Activated CD4-positive, alpha-beta T cell treated with anti-CD3 and anti-CD28 coated beads, Interleukin-2, amount 50 U/mL, for 24 hours (primary cell): ENCODE measurements at places on chromosomes 3 and 15.

- no peak for DNase-seq
Measured at GRCh38 chr3:187293516-187294430, 2.2 kb upstream of the MASP1 start.

GRCh38 chr15:66178531-66178910 is 75.0 kb downstream of the MEGF11 start:
- no peak for DNase-seq

GRCh38 chr15:73395671-73396070 is 26.9 kb upstream of the HCN4 start:
- DNase-seq, result no peak

DNA sequence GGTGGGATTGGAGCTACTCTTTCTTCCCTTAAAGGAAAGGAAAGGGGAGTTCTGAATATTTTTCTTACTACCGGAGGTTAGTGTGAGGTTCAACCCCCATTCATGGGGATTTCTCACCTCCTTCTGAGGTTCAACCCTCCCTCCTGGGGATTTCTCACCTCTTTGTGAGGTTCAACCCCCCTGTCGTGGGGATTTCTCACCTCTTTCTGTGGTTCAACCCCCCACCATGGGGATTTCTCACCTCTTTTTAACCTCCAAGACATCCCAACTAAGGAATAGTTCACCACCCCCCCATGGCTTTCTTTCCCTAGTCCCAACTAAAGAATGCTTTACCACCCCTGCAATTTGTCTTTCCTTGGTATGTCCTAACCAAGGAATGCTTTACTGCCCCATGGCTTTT is 520.3 kb downstream of the EDEM1 start:
- DNase-seq, result no peak

DNA sequence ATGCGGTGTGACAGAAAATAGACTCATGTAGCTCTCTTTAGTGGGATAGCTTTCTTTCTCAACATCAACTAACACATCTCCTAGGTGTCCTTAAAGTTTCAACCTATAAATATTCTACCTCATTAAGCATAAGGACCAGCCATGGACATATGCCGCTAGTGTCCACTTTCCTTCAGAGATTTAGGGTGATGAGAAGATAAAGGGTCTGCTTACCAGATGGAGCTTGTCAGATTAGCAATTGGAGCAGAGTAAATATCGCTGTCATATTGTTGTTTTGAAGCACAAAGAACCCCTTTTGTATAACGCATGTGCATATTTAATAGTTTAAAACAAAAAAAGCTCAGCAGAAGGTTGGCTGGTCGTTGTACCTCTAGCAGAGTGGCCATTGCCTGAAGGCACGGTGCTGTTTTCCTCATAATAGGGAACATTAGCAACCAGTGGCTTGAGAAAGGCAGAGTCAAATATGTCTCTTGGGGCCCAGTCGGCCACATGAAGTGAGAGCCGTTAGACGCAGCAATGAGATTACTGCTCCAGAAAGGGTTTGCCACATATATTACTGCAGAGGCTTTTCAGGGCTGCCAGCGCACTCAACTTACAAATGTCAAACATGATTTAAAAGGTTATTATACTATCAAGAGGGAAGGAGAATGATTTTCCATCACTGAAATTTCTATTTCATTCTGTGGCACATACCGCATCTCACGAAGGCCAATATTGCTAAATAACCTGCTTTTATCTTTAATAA is 264.2 kb downstream of the ROBO2 start:
- DNase-seq, result no peak

DNA sequence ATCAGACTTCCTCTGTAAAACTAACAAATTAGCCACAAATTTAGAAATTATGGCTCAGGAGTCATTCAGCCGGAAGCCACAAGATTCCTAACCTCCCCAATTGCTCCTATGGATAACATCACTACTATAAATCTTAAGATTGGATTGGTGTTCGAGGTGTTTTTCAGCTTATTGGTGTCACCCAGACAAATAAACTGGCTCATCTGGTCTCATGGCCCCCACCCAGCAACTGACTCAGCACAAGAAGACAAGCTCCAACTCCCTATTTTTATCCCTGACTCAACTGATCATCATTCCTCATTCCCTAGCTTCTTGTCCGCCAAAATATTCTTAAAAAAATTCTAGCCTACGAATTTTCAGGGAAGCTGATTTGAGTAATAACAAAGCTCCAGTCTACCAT is 135.1 kb upstream of the STRIT1 start:
- no peak for DNase-seq

DNA sequence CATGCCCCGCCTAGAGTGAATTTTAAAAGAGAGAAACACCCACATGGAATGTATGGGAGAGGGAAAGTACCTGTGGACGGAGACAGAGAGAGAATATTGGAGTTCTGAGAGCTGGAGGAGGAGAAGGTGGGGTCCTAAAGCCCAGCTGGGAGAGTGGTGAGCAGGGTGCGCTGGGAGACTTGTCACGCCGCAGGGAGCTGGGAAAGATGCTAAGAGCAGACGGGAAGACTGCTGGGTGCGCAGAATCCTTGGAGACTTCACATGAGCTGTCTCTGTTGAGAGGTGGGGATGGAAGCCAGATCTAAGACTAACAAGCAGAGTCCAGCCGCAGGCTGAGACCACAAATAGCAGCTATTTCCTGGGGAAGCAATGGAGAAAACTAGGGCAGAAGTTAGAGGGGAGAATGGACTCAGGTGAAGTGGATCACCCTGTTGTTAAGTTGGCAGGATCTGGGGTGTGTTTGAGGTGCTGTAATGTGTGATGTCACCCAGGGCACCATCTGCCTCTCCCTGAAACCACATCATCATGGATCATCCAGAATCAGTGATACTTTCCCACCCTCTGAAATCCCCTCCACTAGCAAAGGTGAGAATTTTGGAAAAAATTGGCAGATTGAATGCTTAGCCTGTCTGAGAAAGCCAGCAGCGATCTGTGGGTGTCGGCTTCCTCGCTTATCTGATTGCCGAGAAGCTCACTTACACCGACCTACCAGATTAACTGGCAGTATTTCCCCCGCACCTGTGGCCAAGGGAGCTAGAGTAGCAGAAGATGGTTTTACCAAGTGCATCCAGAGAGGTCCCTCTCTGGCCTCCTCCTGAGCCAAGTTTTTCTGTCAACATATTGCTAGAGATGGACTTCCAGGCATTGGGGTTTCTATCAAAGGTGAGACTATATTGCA is 174.8 kb upstream of the BHLHE40 start:
- no peak for DNase-seq

DNA sequence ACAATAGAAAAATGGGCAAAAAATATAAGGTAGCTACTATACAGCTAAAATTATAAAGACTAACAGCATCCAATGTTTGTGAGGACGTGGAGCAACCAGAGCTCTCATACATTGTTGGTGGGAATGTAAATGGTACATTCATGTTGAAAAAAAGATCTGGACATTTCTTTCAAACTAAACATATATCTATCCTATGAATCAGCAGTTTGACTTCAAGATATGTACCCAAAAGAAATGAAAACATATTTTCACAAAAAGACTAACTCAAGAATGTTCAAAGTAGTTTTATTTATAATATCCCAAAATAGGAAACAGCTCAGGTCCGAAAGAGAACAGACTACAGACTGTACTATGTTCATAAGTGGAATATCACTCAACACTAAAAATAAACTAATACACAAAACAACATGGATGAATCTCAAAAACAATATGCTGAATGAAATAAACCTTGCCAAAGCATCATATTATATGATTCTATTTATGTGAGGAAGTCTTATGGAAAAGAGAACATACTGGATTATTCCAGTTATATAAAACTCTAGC is 8.8 kb upstream of the TTBK2 start:
- no peak for DNase-seq

DNA sequence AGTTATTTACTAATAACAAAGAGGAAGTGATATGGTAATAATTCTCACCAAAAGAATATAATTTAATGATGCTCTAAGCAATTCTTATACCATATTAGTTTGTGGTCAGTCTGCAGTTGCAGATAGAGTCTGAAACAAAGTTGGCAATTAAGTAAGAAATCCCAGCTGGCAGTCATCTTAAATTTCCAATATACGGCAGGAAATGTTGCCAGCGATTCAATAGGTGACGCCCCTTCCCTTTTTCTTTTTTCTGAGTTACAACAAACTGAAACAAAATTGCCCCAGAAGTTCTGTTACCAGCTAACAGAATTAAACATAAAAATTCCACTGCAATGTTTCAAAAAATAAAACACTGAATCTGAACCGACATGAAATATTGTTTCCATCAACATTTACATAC is 26.7 kb downstream of the LRRFIP2 start:
- no peak for DNase-seq

GRCh38 chr3:66553441-66554113 is 52.8 kb upstream of the LRIG1 start:
- DNase-seq, result no peak

DNA sequence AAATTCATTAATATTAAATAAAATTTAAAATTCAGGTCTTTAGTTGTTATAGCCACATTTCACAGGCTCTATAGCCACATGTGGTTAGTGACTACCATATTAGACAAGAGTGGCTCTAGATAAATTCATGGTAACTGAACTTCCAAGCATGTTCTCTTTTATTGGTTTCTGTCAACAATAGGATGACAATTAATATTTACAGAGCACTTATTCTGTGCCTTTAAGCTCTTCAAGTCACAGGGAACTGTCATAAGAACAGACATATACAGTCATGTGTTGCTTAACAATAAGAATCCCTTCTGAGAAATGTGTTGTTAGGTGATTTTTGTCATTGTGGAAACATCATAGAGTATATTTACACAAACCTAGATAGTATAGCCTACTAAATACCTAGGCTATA is 38.8 kb upstream of the SLC25A36 start:
- no peak for DNase-seq

- no peak for DNase-seq
Measured at GRCh38 chr3:128313071-128313725, 153.5 kb downstream of the DNAJB8 start.

DNA sequence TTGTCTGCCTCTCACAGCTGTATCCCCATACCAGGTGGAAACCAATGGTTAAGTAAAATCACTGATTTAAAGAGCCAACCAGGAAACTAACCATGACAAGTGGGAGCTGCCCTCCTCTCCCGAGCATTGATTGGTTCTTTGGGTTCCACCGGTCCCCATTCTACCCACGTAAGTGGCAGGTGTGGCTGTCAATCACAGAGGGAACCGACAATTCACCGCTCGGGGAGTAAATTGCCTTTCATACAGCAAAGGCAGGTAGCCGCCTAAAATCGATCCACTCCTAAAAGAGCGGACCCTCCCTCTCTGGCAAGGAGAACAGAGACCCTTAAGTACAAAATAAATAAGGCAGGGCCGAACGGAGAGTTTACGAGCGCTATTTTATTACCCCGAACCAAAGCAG is 1.2 kb downstream of the ERC2 start:
- no peak for DNase-seq

DNA sequence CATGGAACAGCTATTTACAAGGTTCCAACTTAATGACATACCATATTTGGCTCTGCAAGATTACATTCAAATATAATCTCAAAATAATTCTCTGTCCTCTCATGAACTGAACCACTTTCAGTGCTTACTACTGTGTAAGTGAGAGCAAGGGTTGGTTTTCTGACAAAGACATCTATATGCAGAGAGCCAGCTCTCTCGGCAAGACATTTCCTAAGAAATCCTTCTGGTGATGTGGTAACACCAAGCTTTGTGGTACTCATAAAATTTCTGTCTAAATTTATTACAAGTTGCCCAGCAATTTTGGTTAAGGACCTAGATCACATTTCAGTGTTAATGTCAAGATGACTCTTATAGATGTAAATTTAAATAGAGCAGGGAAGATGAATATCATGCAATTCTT is 184.9 kb downstream of the GAP43 start:
- DNase-seq, result no peak

DNA sequence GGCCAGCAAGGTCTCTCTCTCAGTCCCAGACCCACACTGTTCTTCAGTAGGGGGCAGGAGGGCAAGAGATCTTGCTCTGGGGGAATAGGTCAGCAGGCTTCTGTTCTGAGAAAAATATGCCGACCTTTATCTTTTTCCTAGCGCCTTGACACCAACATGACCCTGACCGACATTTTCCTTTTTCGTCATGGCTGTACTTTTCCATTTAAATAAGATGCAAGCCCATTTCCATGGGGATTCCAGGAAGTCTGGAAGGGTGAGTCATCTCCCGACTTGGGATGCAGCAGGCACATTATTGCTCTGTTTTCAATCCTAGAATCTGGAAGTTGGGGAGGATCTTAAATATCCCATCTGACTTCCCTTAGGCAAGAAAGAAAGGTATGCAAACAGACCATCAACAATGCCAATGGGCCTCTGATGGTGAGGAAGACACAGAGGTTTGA is 261.5 kb upstream of the LRTM1 start:
- DNase-seq, result no peak

GRCh38 chr3:174023421-174023820 is 625.9 kb downstream of the NLGN1 start:
- no peak for DNase-seq

GRCh38 chr3:126883241-126883640 is 99.7 kb upstream of the PLXNA1 start:
- no peak for DNase-seq

GRCh38 chr15:37028625-37029296 is 71.6 kb downstream of the MEIS2 start:
- no peak for DNase-seq

- no peak for DNase-seq
Measured at GRCh38 chr15:77627067-77627466, 5.6 kb downstream of the LINGO1 start.

DNA sequence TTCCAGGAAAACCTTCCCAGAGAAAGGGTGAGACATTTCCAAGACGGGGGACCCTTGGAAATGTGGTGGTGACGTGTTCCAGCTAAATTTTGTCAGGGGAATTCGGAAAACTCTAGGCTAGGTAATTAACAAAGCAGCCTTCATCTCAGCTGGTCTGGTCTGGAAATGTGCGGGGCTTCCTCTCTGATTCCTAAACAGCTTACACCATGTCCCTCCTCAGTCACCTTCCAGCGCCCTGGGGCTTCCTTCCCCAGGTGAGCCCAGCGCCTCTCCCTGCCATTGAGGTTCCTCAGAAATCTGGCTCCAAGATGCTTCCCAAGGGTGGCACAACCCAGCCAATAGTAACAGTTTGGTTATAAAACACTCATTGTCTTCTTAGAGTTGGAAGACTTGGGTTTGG is 571 bp downstream of the ACAD9 start:
- no peak for DNase-seq

GRCh38 chr3:141294848-141295247 is 63.2 kb downstream of the PXYLP1 start:
- DNase-seq, result no peak

DNA sequence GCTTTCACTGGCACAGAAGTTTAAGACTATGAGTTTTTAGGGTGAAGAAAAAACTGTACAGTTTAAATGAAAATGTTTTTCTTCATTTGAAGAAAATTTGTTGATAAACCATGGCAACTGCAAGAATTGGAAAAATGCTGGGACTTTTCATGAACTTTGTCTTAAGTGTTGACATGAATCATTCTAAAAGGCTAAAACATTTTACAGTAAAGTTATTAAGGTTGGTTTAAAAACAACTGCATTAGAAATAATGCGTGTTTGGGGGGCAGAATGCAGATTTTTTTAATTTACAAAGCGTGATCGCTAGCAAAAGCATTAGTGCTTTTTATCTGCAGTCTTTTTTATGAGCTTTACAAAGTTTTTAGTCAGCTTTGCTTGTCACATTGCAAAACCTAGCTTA is 601.9 kb upstream of the TGFBR2 start:
- no peak for DNase-seq

- DNase-seq, result no peak
Measured at GRCh38 chr3:144265542-144266100, 294.0 kb downstream of the DIPK2A start.
